Type B pancreatic cell (in vitro differentiated cells): ENCODE measurements at places on chromosomes 5 and 9.

GRCh38 chr9:79674052-79674777 lies 102.5 kb downstream of the TLE4 start:
- no peak for DNase-seq

DNA sequence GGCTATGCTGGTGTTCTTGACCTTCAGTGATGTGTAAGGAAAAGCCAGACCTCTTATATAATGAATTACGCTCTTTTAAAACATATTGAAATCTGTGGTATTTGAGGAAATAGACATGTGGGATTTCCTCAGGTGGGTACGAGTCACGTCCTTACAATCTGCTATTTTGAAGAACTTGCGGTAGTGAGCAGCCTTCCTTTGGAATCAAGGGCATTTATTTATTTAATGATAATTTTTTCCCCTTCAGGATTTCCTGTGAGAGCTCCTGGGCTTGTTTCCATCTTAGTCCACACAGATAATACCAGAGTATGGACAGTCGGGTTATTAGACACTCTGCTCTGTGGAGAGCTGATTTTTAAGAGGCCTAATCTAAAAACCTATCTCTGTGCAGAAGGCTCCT lies 167.9 kb downstream of the ARHGEF28 start:
- no peak for DNase-seq

- no peak for DNase-seq
Observed at GRCh38 chr9:31715250-31715649, 669.2 kb upstream of the ACO1 start.

DNA sequence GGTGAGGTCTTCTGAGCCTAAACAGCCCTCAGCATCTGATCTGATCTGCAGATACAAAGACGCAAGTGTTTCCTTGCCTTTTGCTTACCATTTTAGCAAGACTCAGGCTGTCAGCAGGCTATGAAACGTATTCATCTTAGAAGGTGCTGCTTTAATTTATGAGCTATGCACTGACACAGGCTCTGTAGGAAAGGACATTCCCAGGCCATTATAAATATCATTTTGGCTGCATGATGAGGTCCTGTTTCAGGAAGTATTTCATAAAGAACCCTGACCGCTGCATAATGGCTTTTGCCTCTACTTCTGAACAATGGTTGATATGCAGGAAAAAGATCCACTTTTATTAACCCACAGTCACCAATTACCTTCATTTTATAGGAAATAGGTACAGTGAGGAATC lies 98.4 kb upstream of the CAST start:
- no peak for DNase-seq

DNA sequence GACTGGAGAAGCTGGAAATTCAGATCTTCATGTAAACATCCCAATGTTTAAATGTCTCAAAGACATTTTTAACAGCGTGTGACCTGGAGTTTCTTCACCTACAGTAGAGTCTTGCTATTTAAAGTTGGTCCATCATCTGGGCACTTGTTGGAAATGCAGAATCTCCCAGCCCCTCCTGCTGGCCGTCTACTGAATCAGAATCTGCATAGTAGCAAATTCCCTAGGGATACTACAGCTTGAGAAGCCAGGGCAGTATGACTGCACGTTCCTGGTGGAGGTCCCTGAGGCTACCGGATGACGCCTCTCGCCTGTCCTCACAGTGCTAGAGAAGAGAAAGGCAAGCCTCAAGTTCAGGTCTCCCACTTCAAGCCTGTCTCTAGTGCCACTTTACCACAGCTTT lies 15.7 kb downstream of the SAP30L start:
- no peak for DNase-seq

GRCh38 chr5:124628721-124629596 lies 117.5 kb downstream of the ZNF608 start:
- DNase-seq = no peak

DNA sequence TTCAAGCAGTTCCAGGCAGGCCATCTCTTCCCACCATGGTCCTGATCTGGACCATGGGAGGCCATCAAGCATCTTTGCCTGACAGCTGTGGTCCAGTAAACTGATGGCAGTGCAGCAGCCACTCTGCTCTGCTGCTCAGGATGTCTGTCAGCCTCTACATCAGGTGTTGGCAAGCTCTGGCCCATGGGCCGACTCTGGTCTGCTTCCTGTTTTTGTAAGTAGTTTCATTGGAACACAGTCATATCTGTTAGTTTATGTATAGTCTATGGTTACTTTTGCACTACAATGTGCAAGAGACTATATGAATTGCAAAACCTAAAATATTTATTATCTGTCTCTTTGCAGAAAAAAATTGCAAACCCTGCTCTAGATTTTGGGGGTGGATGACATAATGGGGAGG lies 225.0 kb downstream of the KCTD16 start:
- DNase-seq = no peak

DNA sequence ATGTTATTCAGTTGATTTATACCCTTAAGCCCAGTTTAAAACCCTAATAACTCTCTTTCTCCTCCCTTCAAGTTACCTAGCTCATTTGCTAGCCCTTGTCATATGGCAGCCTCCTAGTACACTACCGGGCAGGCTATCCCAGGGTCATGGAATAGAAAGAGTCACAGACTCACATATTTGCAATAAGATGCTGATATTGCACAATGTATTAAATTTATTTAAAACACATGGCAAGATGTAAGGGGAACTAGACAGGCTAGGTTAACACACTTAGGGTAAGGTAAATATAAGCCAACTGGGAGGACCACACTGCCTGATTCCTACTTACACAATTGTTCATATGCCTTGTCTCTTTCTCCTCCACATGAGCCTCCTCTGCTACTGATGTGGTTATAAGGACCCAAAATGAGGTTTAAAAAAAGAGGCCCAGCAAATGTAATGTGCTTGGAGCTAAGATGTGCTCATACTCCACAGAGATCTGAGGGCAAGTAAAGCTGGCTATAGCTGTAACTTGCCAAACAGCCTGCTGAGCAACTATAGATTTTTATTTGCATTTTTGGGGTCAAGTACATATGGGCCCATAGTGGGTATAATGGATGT lies 130.0 kb downstream of the ENC1 start:
- DNase-seq = no peak

DNA sequence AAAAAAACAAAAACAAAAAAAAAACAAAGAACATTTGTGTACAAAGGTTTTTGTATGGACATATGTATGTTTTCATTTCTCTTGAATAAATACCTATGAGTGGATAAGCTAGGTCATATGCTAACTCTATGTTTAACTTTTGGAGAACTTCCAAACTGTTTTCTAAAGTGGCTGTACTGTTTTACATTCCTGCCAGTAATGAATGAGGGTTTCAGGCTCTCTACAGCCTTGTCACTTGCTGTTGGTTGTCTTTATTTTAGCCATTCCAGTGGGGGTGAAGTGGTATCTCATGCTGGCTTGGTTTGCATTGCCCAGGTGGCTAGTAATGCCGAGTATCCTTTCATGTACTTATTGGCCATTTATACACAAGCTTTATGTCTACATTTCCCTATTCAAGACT lies 9.1 kb upstream of the TRIO start:
- DNase-seq = no peak

GRCh38 chr5:68544648-68545552 lies 329.3 kb downstream of the PIK3R1 start:
- no peak for DNase-seq

- no peak for DNase-seq
Observed at GRCh38 chr5:142322747-142323479, 1.9 kb downstream of the SPRY4 start.

- DNase-seq = no peak
Observed at GRCh38 chr9:85453850-85454249, 287.9 kb downstream of the AGTPBP1 start.

DNA sequence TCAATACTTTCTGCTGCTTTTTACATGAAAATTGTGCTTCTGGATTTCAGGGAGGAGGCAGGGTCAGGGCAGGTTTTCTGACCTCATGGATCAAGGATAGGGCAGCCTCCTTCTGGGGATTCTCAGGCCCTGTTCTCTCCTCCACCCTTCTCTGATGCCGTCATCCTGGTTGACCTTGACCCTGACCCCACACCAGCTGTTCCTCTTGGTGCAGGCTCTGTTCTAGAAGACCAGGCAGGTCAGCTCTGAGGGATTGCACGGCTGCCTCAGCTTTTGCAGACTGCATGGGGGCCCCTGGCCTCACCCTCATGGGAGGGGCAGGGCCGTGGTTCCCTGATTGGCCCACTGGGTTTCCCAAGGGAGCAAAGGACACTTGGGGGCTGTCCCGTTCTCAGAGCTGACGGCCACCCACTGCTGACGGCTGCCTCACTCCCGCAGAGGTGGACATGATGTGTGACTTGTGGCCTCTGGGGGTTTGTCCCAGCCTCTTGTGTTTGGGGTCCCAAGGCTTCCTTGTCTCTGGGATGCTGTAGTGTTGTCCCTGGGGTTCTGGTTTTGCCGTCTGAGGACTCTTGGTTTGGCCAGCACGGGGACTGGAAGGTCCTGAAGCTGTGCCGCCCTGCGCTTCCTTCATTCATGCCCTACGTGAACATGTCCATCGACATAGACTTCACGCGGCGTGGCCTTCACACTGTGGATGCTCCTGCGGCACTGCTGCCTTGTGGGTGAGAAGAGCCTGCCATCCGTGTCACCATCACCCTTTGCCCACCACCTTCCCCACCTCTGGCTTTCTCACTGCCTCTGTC lies 34.5 kb downstream of the CEP72 start:
- DNase-seq = no peak

DNA sequence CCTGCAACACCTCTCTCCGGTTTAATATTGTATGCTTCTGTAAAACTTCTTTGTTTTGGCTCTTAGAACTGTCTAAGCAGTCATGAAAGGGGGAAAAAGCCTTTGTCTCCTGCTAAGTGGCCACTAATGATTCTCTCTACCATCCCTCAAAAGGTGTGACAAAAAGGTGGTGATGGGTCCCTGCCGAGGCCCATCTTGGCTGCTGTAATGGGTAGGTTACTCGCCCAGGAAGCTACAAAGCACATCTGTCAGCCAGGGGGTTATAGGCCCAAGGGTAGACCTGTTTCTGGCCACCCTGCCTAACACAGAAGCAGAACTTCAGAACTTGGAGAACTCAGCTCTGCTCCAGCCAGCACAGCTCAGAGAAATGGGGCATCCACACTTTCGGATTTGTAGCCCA lies 1.6 kb downstream of the FAM219A start:
- no peak for DNase-seq

- DNase-seq = no peak
Observed at GRCh38 chr9:12973710-12974109, 198.9 kb downstream of the LURAP1L start.

- DNase-seq = no peak
Observed at GRCh38 chr5:179422213-179422855, 77.1 kb upstream of the ADAMTS2 start.

DNA sequence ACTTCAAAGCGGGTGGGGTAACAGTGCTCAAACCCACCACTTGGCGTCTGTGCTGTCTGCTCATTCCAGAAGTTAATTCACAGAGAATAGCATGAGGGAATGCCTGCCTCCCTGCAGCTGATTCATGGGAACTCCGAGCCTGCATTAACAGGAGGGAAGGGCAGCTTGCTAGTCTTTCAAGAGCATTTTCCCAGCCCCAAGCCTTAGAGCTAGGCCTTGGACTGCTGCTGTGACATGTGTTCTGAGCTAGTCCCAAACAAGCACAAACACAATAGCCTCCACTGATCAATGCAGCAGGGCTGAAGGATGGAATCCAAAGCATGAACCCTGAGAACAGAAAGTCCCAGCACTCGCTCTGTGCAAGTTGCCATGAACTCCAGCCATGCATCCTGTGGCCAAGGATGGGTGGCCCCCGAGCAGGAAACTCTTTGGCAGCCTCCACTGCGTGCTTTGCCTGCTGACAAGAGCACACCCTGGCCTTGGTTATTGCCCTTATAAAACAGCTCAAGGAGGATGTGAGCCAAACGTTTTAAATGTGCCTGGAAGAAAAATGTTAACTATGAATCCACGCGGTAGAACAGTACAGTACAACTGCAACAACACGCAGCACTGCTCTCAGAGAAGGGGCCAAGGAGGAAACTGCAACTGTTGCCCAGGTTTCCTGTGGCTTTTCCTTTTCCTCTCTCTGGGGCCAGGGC lies 653.1 kb upstream of the KLF4 start:
- no peak for DNase-seq

DNA sequence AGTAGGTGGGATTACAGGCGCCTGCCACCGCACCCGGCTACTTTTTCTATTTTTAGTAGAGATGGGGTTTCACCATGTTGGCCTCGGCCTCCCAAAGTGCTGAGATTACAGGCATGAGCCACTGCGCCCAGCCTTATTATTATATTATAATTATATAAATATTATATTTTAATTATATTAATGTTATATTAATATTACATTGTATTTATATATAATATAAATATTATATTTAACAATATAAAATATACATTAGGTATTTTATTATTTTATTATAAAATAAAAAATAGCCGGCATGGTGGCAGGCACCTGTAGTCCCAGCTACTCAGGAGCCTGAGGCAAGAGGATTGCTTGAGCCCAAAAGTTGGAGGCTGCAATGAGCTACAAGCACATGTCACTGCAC lies 21.6 kb upstream of the GLDC start:
- no peak for DNase-seq

DNA sequence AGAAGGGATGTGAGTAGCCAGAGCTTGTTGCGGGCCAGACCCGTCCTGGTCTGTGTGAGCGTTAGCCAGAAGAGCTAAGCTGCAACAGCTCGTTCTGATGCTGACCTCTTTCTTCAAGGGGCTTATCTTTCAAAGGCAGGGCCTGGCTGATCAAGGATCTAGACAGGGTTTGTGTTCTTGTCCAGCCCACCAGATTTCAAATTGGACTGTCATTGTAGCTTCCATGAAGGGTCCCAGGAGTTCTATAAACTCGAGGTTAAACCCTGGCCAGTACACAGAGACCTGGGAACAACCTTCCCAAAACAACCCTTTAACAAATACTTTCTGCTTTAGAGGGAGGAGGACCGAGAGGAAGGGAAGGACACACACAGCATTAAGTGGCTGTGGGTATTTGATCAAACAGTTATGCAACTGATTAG lies 153.0 kb upstream of the TUT7 start:
- no peak for DNase-seq

- no peak for DNase-seq
Observed at GRCh38 chr9:106305428-106306133, 557.4 kb upstream of the ZNF462 start.

- DNase-seq = no peak
Observed at GRCh38 chr5:36417668-36418067, 116.0 kb upstream of the RANBP3L start.
